ENCODE measurements at places on chromosomes 3 and 15.

DNA sequence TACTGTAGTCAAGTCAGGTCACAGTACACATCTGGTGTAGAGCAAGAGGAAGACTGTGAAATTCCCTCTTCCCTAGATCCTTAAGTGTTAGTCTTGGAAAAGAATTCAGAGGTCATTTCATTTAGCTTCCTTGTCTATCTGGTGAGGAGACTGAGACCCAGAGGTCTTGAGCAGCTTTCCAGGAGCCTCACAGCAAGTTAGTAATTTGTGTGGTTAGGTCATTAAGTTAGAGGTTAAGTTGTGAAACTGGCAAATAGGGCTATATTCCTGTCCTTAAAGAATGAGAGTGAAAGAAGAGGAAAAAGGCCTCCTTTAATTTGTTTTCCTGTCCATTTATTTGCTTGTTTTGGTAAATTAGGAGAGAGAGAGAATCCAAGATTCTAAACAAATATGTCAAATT lies 9.0 kb downstream of the PODXL2 start:
- no peak for DNase-seq

DNA sequence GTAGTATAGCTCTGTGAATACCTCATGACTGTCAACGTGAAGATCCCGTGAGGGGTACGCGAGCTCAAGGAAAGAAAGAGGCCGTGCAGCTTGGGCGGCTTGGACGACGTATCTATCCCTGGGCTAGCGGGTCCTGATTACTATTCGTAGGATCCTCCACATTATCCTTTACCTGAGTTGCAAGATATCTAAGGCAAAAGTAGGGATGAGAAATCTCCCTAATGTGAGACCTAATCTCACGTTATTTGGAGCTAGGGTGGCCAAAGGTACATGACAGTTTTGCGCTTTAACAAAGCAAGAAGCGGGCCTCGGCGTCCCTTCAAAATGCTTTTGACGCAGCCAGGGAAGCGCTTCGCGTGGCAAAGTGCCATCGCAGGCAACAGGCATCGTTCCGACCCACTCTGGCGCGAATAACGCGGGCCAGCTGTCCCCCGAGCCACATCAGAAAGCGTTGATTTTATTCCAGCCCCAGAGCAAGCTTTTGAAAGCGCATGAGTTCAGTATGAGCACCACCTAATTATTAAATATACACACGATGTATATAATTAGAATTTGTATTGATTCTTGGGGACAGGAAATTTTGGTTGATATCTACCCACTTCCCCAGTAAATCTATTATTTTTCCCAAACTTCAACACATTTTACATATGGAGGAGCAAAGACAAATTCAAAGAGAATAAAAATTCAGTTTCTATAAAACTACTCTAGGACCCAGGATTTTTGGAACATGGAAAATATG lies 2.5 kb upstream of the EOMES start:
- no peak for DNase-seq

- DNase-seq: no peak
Observed at GRCh38 chr15:56442354-56442753, 22.6 kb downstream of the MNS1 start.

GRCh38 chr3:41881233-41881821 lies 80.6 kb downstream of the ULK4 start:
- no peak for DNase-seq

DNA sequence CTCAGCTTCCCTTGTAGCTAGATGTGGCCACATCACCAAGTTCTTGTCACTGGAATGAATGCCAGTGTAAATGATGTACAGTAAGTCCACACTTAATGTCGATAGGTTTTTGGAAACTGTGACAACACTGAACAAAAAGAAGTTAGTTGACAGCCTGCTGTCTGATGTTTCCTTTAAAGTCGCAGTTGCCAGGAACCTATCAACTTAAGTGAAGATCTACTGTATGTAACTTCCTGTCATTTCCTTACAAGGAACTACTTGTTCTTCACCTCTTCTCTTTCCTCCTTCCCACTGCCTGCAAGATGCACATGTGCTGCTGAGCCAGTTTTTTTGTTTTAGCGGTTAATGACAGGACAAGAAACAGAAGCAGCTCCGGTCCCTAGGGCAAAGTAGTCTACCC lies 44.6 kb downstream of the HDGFL3 start:
- DNase-seq: no peak

DNA sequence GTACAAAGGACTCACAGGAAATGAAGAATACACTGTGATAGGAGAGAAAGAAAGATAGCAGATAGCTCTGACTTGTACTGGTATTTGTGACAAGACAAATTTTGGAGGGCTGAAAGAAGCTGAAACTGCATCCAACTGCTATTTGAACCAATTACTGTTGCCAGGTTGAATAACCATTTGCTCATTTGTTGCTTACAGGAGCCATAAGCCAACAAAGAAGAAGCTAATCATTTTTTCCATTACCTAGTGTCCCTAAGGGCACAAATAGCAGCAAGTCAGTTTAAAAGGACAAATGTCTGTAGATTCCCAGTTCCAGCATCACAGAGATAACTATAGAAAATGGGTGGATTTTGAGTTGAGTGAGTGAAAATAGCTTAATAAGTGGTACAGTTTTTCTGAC lies 376.9 kb upstream of the ARPP21 start:
- DNase-seq: no peak

Data from stimulated activated CD4-positive, alpha-beta T cell treated with anti-CD3 and anti-CD28 coated beads, Interleukin-1b, Interleukin-23, amount 100 ng/mL, for 24 hours (primary cell).